ENCODE measurements at places on chromosomes 6 and 20.

DNA sequence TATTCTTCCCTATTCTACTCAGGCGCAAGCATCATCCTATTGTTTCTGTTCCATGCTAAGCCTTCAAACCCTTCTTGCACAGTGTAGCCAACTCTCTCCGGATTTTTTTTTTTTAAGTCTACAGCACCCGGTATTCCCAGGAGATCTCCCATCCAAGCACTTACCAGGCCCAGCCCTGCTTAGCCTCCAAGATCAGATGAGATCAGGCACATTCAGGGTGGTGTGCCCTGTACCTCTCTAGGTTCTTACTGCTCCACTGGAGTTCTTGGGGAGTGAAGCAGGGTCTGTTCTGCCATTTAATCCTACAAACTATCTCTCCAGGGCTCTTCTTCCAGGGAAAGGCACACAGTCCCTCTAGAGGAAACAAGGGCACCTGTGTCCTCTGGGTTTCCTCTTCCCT lies 14.9 kb upstream of the NUP153 start:
- no peak for DNase-seq

DNA sequence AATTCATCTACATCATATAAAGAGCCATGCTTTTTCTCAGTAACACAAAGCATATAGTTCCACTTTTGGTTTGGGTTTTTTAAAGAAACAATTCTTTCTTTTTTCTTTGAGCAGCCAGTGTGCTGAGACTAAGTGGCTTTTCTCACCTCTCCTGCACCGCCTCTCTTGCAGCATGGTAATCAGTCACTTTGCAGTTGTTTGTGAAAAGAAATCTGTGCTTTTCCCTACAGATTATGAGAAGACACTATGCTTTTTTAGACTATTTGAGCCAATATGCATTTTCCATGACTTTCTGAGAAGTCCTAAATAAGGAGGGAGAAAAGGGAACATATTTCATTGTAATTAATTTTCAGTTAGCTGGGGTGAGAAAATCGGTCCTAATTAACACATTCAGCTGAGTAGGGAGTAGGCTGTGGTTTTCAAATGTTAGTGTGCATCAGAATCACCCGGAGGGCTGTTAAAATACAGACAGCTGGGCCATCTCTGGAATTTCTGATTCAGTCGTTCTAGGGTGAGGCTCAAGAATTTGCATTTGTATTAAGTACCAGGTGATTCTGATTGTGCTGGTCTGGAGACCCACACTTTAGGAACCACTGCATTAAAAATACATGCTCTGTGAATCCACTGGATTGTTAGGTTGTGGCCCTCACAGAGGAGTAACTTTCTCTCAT lies 155.2 kb downstream of the TINAG start:
- DNase-seq = no peak

- no peak for DNase-seq
Observed at GRCh38 chr6:116118608-116119007, 7.3 kb downstream of the COL10A1 start.

GRCh38 chr6:161300823-161301222 lies 27.0 kb upstream of the AGPAT4 start:
- DNase-seq = no peak

DNA sequence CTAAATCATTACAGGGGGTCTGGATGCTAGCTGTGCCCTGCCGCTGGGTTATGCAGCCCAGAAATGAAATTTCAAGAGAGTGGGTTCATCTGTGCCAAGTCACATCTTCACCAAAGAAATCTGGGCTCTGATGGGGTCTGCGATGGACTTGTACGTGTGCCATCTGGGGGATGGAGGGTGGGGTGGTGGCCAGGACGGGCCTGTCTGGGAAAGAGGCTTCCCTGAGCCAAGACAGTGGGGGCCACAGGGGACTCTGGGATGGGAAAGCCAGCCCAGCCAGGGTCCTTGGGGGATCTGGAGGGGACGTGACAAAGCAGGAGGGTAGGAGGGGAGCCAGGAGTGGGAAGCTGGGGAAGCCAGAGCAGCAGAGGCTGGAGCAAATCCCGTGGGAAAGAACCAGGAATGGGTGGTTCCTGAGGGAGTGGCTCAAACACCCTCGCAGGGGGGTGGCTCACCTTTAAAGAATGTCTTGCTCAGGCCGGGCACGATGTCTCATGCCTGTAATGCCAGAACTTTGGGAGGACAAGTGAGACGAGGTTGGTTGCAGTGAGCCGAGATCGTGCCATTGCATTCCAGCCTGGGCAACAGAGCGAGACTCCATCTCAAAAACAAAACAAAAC lies 36.3 kb upstream of the SULF2 start:
- DNase-seq = no peak
